ENCODE measurements at places on chromosomes 12 and 14.

GRCh38 chr14:68779761-68780323 is 13.0 kb downstream of the ZFP36L1 start:
- no peak for DNase-seq

GRCh38 chr12:15851045-15851620 is 31.1 kb upstream of the STRAP start:
- DNase-seq: no peak

- no peak for DNase-seq
Measured at GRCh38 chr12:6459004-6459337, 7.1 kb downstream of the TAPBPL start.

DNA sequence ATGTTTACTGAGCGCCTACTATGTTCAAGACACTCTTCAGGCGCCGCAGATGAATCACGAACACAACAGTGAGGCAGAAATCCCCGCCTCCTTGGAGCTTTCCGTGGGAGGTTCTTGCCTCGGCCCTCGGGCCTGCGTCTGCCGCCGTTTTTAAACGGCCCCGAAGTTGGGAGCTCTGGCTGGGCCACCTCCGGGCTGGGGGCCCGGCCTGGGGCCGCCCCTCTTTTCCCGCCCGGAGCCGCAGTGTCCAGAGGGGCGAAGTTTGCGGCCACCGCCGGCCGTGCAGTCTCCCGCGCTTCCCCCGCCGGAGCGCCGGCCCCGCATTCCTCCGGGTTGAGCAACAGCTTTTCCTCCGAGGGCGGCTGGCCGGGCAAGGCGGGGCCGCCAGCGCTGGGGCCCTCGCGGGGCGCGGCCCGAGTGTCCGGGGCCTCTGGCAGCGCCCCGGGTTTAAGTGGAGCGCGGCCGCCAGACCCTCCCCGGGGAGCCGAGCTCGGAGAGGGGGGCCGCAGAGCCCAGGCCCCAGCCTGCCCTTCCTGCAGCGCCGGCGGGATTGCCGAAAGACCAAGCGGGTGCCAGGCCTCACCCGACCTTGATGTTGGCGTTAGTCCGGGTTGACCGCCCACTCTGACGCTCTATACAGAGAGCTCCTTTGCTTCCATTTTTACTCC is 18.7 kb upstream of the CTDSP2 start:
- no peak for DNase-seq

- DNase-seq: no peak
Measured at GRCh38 chr12:122276242-122276641, 9.9 kb upstream of the VPS33A start.

- no peak for DNase-seq
Measured at GRCh38 chr14:68994056-68994455, 15.0 kb upstream of the ACTN1 start.

DNA sequence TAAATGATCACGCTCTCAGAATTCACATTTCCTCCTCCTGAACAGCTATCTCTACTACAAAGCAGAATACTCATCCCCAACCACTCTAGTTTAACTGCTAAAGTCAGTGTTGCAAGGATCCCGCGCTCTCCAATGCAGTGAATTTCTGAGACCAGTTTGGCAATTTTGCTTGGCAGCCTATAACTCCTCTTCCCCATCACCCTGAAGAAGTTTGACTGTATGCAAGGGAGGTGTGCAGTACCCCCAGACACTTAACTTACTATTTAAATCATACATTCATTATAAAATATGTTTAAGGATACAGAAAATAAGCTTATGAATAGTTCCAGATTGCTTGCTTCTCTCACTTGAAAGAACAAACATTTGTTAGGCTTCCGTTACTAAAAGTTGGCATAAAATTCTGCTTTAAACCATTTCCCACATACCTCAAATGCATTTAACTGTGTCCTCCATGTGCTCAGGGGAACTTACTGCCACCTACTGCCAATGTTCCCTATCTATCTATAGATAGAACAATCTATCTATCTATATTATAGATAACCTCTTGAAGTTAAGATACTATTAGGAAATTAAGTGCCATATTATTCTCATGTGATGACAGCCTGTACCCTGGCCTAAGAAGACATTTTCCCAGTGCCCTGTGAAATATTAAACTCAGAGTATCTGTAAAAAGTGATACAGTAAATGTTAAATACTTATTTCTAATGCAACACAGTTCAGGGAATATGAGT is 2.4 kb downstream of the LGR5 start:
- no peak for DNase-seq

- DNase-seq: no peak
Measured at GRCh38 chr14:99460793-99461192, 19.9 kb downstream of the SETD3 start.

Data from activated naive CD8-positive, alpha-beta T cell treated with anti-CD3 and anti-CD28 coated beads, Interleukin-2, amount 50 U/mL, for 16 hours (primary cell).